ENCODE measurements at places on chromosomes 12 and 14.

DNA sequence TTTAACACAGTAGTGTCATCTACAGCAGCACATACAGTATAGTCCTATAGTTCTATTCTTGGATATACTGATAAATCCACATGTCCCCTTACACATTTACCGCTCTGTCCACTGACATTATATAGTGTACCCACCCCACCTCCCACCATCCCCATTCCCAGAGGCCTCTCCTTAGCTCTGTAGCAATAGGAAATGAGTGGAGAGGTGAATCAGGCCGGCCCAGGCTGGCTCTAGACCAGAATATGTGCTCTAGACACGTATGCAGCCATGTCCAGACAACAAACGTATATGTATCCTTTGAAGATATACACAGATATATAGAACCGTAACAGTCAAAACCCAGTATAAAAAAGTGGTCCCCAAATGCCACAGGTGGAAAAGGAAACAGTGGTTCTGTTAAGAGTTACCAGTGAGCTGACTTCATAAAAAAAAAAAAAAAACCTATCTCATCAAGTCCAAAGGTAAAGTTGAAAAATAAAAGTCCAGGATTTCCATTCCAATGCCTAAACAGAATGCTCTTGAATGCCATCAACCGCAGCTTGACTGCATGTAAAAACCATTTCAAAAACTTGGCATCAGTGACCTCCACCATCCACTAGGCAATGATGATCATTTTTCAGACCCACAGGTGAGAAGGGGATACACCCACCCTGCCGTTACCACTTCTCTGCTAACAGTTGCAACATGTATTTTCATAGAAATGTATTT is 16.7 kb downstream of the EGLN3 start:
- no peak for DNase-seq

GRCh38 chr14:96710060-96710666 is 87.0 kb upstream of the VRK1 start:
- no peak for DNase-seq

DNA sequence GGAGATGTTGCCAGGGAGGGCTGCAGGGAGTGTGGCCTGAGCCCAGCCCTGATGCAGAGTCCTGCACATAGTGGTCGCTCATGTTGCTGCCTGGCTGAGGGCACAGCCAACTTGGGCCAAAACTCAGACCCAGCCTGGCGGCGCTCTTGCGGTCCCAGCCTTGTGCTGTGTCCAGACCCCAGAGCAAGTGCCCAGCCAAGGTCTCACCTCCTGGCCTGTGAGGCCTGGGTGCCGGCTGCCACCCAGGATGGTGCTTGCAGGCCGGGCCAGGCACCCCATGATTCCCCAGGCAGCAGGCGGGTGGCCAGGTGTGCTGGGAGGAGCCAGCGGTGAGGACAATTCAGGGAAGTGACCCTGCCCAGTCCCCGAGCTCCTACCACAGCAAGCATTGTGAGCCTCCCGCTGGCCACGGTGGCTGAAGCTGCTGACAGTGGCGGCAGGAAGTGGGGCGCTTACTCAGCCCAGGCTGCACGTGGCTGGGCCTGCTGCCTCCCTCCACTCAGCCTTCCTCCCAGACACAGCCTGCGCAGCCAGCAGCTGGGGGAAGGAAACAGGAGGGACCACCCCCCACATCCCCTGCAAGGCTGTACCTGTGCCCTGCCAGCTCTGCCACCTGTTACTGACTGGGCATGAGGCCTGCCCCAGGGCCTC is 17.7 kb upstream of the PGF start:
- peak; percentile 45 for DNase-seq

- DNase-seq: no peak
Observed at GRCh38 chr14:42424501-42424900, 817.8 kb downstream of the LRFN5 start.

GRCh38 chr12:122082621-122083356 is 4.2 kb downstream of the MLXIP start:
- DNase-seq: no peak

GRCh38 chr14:46008348-46008747 is 643.2 kb downstream of the RPL10L start:
- DNase-seq: no peak

GRCh38 chr12:46493834-46494181 is 121.2 kb upstream of the SLC38A2 start:
- no peak for DNase-seq

DNA sequence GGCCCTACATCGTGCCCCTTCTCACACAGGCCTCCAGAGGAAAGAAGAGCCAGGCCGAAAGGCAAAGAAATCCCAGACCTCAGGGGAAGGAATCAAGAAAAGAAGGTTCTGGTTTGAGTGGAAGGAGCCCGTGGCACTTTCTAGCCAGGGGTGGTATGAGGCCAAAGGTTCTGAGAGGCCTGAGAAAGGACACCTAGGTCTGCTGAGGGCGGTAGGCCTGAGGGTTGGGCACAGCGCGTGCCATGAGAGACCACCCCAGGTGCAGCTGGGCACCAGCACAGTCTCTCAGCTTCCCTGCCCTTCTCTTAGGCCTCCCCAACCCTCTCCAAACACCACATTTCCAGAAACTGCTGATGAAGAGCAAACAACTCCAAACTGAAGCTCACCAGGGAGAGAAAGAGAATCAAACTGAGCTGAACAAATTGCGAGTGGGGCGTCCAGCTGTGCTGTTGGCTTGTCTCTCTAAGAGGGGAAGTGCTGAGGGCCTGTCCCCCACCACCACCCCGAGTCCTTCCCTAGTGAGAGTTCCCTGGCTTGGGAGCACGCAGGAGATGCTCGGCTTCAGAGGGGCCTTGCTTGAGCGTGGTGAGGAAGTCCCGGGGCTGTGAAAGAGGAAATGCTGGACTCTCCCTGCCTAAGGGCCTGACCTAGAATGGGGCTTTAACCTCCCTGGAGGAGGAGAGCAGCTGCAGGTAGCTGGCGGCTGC is 184.8 kb downstream of the ZFP36L1 start:
- DNase-seq: peak; percentile 11

DNA sequence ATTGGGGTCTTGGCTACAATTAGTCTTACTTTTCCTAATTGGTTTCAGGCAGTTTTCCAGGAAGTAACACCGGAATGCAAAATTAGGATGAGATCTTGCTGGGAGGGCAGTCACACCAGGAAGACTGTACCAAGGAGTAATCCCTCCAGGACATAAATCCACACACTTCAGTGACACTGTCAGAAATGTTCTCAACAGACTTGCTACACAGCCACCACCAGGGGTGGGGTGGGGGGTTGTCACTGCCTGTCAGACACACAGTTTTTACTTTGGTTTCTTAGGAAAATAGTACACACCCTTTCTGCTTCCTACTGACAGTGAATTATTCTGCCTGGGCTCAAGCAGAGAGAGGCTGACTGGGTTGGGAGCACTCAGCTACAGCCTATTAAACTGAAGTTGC is 102.9 kb upstream of the CCDC196 start:
- no peak for DNase-seq

DNA sequence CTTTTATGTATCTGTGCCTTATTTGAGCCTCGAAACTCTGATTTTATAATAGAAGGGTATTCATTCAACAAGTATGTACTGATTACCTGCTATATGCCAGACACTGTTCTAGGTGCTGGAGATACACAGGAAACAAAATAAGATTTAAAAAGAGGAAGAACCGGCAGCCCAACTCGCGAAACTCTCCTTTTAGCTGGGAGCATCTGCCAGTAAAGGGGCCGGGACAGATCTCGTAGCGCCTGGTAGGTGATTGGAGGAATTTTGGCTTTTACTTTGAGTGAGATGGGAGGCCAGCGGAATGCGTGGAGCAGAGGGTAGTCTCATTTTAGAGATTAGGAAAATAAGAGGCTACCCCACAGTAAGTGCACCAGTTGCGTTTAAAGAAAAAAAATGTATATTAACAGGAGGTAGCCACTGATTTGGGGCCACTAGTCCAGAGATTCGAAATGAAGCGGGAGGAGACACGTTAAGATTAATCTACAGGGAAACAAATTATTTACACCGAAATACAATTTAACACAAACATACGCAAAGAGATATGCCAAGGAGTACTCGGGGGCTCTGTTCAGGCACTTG is 520 bp upstream of the MON2 start:
- DNase-seq: peak; percentile 73

- peak; percentile 45 for DNase-seq
Observed at GRCh38 chr12:46675736-46676135, 150.1 kb downstream of the SLC38A4 start.

- DNase-seq: no peak
Observed at GRCh38 chr12:53496752-53497032, 2.6 kb downstream of the MAP3K12 start.
